Stimulated activated CD4-positive, alpha-beta T cell treated with anti-CD3 and anti-CD28 coated beads, Interleukin-1b, Interleukin-23, amount 100 ng/mL, for 1 hour (primary cell): ENCODE measurements at places on chromosomes 4 and X.

DNA sequence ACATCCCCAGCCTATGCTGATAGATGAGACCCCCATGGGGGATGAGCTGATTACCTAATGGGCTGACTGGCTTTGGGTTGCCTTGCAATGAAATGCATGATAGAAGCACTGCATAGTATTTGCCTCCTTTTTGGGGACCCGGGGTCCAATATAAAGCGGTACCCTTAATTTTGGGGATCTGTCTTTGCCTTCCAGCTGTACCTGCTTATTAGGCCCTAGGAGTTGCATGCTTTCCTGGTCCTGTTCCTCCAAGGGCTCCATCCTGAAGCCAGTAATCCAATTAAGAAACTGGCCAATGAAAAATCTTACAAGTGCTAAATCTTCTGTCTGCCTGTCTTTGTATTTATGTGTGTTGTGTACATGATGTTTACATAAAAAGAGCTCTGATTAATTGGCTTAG lies 791.6 kb downstream of the TRIML1 start:
- DNase-seq = no peak

- no peak for DNase-seq
These were observed 245.0 kb upstream of the IGFBP7 start for GRCh38 chr4:57355101-57355665.

- DNase-seq = no peak
These were observed 61.7 kb upstream of the SRD5A3 start for GRCh38 chr4:55284331-55284730.

GRCh38 chr4:187109636-187110035 lies 386.0 kb upstream of the FAT1 start:
- no peak for DNase-seq

- DNase-seq = no peak
These were observed 23.2 kb downstream of the APOO start for GRCh38 chrX:23884427-23885024.

GRCh38 chr4:72119946-72120345 lies 88.1 kb downstream of the NPFFR2 start:
- DNase-seq = no peak

GRCh38 chr4:56803471-56803870 lies 18.0 kb downstream of the SPINK2 start:
- DNase-seq = no peak

DNA sequence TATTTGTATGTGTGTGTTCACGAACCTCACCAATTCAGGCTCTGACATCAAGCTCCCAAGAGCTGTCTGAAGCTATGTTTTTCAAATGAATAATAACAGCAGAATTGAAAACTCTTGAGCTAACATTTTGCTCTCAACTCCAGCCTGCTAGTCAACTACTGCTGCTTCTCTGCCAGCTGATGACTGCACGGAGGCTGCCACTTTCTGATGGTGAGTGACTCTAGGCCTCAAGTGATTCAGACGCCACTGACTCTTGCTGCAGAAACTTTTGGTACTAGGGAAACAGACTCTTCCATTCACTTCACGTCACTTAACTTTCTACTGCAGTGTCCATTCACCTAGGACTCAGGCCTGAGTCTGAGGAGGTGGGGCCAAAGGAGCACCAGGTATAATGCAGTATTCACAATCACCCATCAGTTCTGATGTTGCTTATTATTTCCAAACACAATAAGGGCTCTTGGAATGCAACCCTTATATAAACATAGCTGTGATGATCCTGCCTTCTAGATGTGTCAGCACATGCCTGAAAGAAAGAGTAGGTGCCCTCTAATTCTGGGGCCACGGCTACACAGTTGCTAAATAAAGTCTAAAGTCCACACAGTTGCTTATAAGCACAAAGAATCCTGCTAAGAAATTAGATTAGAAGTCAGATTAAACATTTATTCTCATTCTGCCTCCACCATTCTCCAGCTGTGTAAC lies 16.0 kb downstream of the PRDM8 start:
- DNase-seq = no peak

DNA sequence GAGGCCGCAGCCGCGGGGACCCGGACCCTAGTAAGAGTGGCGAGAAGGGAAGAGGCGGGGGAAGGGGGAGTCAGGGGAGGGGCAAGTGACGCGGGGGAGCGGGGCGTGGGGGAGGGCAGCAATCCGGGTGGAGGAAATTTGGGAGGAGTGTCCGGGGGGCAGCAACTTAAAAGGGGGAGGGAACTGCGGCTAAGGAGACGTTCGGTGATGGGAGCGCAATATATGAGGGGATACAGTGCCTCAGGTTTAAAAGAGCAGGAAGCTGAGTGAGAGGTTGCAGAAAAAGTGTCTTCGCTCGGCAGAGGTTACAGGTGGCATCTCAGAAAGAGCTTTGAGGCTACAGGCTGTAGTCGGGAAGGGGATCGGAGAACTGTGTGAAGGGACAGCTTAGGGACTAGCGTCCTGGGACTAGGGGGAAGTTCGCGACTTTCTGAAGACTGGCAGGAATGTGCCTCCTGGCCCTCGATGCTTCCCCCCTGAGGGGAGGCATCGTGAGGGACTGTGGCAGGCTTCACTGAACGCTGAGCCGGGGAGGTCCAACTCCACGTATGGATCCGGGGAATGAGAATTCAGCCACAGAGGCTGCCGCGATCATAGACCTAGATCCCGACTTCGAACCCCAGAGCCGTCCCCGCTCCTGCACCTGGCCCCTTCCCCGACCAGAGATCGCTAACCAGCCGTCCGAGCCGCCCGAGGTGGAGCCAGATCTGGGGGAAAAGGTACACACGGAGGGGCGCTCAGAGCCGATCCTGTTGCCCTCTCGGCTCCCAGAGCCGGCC lies 519 bp downstream of the FOXO4 start:
- no peak for DNase-seq

DNA sequence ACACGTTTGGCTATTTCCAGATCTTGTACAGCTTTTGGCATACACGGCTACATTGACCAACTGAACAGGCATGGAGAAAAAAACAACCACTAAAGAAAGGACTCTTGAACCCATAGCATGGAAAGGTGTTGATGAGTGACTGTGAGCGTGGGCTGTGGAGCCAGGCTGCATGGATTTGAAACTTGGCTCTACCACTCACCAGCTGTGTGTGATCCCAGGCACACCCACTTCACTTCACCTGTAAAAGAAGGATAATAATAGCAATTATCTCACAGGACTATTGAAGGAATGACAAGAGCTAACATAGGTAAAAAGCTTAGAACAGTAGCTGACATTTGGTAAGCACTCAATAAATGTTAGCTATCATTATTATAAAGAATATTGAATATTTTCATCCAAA lies 301.7 kb upstream of the CPEB2 start:
- no peak for DNase-seq

DNA sequence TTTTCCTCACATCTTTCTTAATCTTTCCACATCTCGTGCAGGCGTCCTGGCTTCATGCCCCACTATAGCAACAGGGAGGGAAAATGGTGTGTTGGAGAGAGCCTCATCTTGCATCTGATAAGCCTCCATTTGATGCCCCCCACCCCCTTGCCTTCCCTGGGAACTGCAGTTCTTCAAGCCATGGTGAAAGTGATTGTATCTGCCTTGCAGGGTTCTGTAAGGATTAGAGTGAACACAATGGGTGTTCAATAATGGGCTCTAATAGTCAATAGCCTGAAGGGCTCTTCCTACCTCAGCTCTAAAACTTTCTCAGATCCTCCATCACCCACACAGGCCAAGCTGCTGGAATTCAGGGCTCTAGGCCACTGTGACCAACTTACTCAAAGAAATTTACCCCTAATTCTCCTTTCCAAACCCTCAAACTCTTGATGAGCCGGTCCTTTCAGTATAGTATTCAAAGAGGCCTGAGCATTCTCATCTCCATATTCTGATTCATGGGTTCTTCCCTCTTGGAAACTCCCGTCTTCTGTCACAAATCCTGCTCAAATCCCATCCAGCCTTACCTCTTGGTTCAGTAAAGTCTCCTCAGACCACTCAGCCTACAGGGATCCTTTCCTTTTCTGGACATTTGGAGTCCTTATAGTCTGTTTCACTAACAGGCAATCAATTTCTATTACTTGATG lies 128.3 kb upstream of the TRIM2 start:
- DNase-seq = no peak

DNA sequence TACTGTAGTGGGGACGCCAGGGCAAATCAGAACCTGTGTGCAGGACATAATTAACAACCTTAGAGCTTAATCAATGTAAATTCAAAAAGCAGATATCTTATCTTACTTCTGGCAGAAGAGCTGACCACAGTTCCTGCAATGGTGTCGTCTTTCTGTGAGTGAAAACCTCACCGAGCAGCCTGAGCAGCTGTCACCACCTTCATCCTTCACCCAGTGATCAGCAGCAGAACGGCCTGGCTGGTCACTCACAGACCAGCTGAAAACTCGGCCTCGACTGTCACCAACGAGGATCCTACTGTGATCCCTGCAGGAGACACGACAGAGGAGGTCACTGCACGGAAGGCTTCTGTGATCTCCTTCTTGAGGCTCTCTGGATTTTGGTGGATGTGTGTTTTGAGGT lies 94.2 kb downstream of the CDS1 start:
- no peak for DNase-seq

DNA sequence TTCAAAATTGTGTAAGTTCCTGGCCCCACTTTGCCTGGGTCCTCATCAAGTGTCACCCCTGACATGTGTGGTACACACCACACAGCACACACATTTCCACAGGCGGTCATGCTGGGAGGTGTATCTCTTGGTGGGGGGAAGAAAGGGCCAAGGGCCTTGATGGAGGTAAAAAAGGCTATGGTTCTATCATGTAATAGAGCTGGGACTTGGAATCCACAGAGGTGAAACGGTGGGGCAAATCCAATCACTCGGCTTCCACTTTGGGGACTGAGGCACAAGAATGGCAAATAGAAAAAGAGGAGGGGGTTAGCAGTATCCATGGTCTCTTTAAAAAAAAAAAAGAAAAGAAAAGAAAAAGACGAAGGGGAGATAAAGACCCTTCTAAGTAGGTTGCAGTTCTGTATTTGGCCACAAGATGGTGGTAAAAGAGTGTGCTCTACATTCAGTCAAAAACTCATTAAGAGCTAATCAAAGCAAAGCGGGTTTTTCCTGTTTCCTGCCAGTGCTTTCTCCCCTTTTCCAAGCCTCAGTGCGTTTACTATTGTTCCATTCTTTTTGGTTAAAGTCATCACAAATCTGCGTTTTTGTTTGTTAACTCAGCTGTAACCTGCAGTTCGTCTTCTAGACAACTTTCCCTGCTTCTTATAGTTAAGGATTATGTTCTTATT lies 37.0 kb upstream of the ATP6AP2 start:
- DNase-seq = no peak

GRCh38 chr4:6940744-6941137 lies 31.1 kb downstream of the TBC1D14 start:
- DNase-seq = no peak

DNA sequence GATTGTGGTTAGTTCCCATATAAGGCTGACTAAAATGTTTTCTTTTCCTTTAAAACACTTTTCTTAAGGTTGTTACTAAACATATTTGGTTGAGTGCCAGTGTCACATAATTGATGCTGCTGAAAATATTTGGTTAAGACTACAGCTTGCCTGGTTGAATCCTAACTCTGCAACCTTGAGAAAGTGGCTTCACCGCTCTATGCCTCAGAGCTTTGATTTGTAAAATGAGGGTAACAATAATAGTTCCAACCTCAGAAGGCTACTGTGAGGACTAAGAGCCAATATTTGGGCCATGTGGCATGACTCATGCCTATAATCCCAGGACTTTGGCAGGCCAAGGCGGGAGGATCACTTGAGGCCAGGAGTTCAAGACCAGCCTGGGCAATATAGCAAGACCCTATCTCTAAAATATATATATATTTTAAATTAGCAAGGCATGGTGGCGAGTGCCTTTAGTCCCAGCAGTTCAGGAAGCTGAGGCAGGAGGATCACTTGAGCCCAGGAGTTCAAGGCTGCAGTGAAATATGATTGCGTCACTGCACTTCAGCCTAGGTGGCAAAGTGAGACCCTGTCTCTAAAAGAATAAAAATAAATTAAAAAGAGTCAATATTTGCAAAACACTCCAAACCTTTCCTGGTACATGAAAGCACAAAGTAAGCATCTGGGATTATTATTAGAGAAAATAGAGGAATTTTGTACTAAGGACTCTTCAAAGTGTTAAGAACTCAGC lies 7.1 kb upstream of the NEIL3 start:
- no peak for DNase-seq

DNA sequence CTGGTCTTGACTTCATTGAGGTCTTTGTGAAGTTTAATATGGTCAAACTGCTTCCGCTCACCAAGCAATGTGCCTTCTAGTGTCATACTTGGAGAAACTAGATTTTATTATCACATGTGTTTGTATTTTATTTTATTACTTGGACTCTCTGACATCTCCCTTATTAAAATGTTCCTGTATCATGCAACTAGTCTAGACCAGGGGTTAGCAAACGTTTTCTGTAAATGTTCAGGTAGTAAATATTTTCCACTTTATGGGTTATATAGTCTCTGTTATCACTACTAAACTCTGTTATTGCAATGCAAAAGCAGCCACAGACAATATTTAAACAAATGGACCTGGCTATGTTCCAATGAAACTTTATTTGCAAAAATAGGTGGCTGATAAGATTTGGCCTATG lies 443.8 kb downstream of the MID1IP1 start:
- DNase-seq = no peak

GRCh38 chr4:26356081-26356501 lies 35.3 kb downstream of the RBPJ start:
- DNase-seq = no peak

DNA sequence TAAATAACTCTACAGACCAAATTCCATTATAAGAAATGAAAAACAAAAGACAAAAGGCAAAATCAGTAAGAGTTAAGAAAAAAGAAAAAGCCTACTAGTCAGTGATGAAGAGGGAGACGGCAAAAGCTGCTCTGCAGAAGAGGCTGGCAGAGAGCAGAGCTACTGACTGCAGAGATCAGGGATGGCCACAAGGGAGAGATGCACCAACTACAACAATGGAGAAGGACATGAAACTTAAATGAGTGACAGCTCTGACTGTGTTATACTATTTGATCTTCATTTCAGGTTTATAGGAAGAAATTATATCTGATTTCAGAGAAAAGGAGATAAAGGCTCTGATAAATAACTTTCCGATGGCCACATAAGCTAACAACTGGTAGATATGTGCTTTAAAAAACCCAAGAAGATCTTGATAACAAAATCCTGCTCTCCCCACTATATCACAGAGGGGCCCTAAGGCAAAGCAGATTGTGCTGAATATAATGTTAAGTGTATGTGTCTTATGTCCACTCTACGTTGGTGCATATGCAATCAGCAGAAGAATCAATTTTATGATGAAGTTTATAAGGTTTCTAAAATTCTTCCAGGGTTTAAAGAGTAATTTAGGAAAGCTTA lies 58.4 kb upstream of the COX18 start:
- no peak for DNase-seq

GRCh38 chr4:38762560-38762959 lies 20.2 kb downstream of the TLR10 start:
- DNase-seq = no peak

- no peak for DNase-seq
These were observed 30.7 kb downstream of the TAF7L start for GRCh38 chrX:101260435-101260834.

GRCh38 chr4:20317424-20317985 lies 65.8 kb downstream of the SLIT2 start:
- no peak for DNase-seq

GRCh38 chr4:47704693-47705325 lies 133.1 kb downstream of the CORIN start:
- no peak for DNase-seq
